Activated CD4-positive, alpha-beta T cell treated with anti-CD3 and anti-CD28 coated beads, Interleukin-2, amount 50 U/mL, for 48 hours (primary cell): ENCODE measurements at places on chromosomes 2 and 18.
A peak's percentile ranks its signal among the peaks of the same experiment; 100 is the strongest.

- DNase-seq, result peak; percentile 79
Measured at GRCh38 chr2:69565431-69565839, 78.1 kb downstream of the AAK1 start.

- no peak for DNase-seq
Measured at GRCh38 chr2:24076849-24077534, 866 bp upstream of the SF3B6 start.

DNA sequence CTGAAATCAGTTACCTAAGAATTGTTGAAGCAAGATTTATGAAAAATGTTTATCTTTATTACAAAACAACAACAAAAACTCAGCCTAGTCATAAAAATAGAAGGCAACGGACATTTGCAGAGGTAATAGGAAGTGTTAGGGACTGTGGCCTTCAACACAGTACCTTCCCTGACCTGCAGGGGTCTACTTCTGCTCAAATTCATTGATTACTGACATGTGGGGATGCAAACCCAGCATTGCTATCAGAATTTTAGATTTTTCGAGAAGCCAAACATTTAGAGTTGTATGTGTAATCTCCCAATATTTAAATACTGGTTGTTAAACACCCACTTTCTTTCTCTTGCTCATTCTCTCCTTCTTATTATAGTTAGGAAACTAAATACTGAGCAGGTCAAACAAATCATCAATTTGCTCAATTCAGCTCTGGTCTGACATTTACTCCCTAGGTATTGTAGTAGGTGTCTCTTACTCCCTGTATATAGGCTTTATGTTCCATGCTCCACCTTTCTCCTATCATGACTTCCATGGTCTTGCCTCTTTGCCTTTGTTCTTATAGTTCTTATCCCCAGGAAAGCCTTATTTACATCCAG, 198.5 kb downstream of the UBE2E3 start:
- DNase-seq, result peak; percentile 45

GRCh38 chr2:239323447-239323846, 77.4 kb downstream of the HDAC4 start:
- DNase-seq, result no peak
